ENCODE measurements at places on chromosomes 12 and 14. TPM values are rescaled to one million over a fixed set of nuclear protein-coding genes. Genes with fewer than 3 reads are reported as not detected.

HDAC7 gene
- total RNA-seq, result 63.0 TPM

- no peak overlapping the region for H3K4me3 ChIP-seq
- H3K27me3 ChIP-seq, result no peaks in the 10 kb centered on the region
- H3K4me1 ChIP-seq, result peaks cover 26% of the 10 kb centered on the region
- no peaks in the 10 kb centered on the region for H3K36me3 ChIP-seq
- DNase-seq, result no peak
Observed at GRCh38 chr14:76904100-76904739, 78.0 kb downstream of the LRRC74A start.

DNA sequence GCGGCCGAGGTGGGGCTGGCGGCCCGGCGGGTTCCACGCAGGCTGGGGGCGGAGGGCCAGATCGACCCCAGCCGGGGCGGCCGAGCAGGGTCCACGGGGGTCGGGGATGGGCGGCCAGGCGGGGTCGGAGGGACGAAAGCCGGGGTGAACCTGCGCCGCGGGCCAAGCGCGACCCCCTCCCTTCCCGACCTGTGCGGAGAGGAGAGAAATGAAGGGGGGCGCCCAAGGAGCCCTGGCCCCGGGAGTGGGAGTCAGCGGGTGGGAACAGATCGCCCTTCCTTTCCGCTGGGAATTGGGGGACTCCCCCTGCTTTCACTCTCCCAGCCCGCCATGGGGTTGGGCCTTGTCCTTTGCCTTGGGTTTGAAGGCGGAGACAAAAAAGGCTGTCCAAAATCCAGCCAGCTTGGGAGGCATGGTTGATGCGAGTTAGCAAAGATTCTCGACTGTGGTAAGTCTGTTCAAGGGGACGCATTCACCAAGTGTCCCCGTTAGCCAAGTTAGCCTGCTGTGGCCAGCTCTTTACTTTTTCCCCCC is 559 bp upstream of the CKAP4 start:
- H3K27me3 ChIP-seq, result no peaks in the 10 kb centered on the region
- DNase-seq, result peak; percentile 61
- H3K4me1 ChIP-seq, result peaks cover 14% of the 10 kb centered on the region
- H3K4me3 ChIP-seq, result peak overlapping the region; percentile 97
- peaks cover 3% of the 10 kb centered on the region for H3K36me3 ChIP-seq

DNA sequence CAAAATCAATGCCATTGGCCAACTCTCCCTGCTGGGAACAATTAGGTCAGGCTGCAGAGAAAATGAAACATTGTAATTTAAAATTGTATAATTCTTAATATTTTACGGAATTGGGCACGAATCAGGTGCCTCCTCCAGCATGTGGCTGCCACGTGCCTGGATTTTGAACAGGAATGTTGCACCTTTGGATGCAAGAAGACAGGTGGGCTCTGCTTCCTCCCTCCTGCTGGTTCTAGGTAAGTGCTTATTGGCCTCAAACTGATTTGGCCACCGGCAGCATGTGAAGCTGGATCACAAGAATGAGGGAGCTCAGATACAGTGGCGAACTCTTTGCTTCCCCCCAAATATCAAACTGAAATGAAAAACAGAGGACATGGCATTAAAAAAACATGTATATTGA is 1559.9 kb upstream of the FLRT2 start:
- no peaks in the 10 kb centered on the region for H3K27me3 ChIP-seq
- no peak overlapping the region for H3K27ac ChIP-seq
- DNase-seq, result no peak
- H3K4me3 ChIP-seq, result no peak overlapping the region

DNA sequence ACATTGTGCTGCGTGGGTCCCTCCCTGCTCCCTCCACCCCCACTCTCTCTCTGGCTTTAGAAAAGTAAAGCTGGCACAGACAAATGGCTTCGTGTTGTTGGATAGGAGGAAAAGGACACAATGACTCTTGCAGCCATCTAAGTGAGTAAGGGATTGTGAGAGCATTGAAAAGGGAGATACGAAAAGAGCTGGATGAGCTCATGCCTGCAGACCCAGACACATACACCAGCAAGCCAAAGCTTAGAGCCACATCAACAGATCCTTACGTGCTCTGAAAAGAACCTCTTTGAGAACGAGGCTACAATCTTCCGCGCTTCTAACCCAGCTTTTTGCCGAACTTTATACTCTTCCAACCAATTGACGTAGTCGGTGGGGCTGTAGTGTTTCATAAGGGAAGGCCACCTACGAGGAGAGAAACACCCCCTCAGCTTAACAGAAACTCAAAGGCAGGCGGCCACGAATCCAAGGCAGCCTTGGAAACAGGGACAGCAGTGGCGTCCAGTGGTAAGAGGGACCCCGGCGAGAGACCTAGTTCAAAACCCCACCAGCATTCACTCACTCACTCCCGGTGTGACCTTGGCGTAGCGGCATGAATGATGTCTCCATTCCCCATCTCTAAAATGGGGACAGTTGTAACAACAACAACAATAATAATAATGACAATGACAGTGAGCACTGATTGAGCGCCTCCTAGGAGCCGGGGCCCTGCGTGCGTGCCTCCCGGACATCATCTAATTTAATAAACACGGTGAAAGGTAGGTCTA is 1.1 kb downstream of the FBXO21 start:
- peak overlapping the region; percentile 49 for H3K27ac ChIP-seq
- peaks cover 3% of the 10 kb centered on the region for H3K27me3 ChIP-seq
- H3K4me1 ChIP-seq, result no peaks in the 10 kb centered on the region
- H3K4me3 ChIP-seq, result peak overlapping the region; percentile 87
- DNase-seq, result peak; percentile 22
- H3K36me3 ChIP-seq, result peaks cover 18% of the 10 kb centered on the region

SLC2A3 gene
- 23.0 TPM for total RNA-seq

GRCh38 chr12:28527631-28528249 is 337.5 kb downstream of the CCDC91 start:
- no peak for DNase-seq
- no peak overlapping the region for H3K27ac ChIP-seq
- H3K27me3 ChIP-seq, result no peaks in the 10 kb centered on the region
- H3K4me3 ChIP-seq, result no peak overlapping the region

TAS2R46 gene
- 2.2 TPM for total RNA-seq

DNA sequence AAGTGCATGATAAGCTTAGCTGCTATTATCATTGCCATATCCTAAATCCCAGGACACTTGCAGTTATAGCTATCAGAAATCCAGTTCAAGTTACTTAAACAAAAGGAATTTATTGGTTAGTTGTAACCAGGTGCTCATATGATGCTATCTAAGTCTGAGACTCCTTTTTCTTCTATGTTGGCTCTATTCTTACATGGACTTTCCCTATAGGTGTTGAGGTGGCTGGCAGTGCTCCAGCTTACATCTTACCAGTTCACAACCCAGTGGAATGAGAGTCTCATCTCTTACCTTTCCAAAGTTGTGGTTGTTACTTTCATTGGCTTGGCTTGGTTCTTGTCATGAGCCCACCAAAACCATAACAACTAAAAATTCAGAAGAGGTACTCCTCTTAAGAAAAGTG is 94.6 kb downstream of the DACT1 start:
- H3K4me3 ChIP-seq, result no peak overlapping the region
- H3K36me3 ChIP-seq, result no peaks in the 10 kb centered on the region
- H3K27ac ChIP-seq, result no peak overlapping the region
- no peaks in the 10 kb centered on the region for H3K4me1 ChIP-seq
- no peaks in the 10 kb centered on the region for H3K27me3 ChIP-seq
- DNase-seq, result no peak

DNA sequence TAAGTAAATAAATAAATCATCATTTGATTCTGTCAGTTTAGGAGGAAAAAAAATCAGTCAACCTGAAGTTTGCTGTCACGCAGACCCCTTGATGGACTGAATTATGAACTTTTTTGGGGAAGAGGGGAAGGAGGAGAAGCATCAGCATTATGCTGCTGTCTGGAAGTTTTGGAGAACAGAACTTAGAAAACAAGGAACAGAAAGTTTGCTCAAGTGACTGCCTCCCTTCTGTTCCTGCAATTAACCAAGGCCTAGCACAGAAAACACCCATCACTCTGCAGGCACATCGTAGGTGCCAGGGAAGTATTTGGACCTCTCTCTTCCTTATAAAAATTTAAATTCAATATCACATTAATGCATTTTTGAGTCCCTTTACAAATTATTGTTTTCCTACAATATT is 283.8 kb downstream of the VRK1 start:
- H3K4me3 ChIP-seq, result no peak overlapping the region
- no peak for DNase-seq
- no peaks in the 10 kb centered on the region for H3K27me3 ChIP-seq
- H3K27ac ChIP-seq, result no peak overlapping the region
- H3K4me1 ChIP-seq, result peaks cover 13% of the 10 kb centered on the region

NEUROD4 gene
- total RNA-seq, result not detected

Data from A673 (cell line).